ENCODE measurements at places on chromosomes 2 and 18. TPM values are rescaled to one million over a fixed set of nuclear protein-coding genes. Genes with fewer than 3 reads are reported as not detected.

DNA sequence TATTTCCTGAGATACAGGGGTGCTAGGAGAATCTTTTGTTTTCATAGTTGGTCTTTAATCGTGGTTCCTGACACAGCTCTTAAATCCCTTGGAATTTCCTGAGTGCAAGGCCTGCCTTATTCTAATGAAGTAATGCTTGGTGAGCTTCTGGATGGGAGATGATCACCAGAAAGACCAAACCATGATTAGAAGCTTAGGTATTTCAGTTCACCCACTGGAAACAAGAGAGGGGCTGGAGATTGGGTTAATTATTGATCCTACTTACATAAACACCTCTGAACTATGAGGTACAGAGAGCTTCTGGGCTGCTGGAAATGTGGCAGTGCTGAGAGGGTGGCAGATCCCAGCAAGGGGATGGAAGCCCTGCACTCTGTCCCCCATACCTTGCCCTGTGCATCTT, 406.8 kb downstream of the THSD7B start:
- DNase-seq: no peak

DNA sequence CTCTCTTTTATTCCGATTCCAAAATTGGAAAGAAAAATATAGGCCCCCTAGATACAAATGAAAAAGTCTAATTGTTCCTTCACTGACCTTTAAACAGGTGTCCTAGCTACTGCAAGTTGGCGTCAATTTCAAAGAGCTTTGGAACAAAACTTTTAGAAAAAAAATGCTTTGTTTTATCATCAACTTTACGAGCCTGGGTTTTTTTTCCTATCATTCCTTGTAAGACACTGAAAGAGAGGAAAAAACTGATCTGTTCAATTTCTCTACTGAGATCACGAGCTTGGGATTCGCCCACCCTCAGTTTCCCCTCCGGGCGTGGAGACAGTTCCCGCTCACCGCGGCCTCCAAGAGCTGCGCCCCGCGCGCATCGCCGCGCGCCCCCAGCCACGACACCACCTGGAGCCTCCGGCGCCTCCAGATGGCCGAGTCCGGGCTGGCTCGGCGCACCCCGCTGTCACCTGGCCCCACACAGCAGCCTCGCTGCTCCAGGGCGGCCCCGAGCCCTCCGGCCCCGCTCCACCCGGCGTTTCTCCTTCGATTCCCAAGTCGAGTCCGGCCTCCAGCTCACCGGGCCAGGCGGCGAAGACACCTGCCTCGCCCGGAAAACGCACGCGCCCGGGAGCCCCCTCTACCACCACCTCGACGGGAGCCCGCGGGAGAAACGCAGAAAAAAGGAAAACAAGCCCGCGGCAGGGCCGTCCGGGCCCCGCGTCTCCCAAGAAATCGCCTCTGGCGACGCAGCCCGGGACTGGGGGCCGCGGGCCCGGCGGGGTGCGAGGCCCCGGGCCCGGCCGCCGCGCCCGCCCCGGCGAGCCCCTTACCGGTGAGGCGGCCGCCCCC, 656 bp downstream of the TBC1D8 start:
- DNase-seq: no peak

DNA sequence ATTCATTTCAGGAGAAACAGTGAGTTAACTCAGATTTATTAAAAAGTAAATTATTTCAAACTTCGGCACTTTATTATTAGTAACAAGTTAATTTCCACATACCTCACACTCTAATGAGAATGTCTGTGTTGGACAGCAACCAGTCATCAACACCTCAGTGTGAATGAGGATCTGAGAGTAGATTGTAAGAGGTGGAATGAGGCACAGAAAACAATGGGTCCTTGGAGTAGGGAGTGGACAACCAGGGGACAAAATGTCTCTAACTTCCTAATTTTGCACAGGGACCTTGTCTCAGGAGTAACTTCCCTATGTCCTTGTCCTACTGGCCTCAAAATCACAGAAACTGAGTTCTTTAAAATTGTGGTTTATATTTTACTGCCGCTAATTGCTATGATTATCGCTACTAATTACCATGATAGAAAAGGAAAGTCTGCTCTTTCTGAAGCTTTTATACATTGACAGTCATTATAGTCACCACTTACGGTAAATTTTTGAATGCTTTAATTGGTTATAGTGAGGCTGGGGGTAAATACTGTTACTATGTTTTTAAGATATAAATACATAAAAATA, 82.2 kb upstream of the LRPPRC start:
- DNase-seq: no peak

The AKAIN1 gene
- total RNA-seq: not detected

The NETO1 gene
- not detected for total RNA-seq

GRCh38 chr2:121649149-121649595, at the start of gene CLASP1:
CLASP1 (minus strand) TSS chr2:121649462; CDS start chr2:121605895, 43,567 bp downstream.
- no peak for DNase-seq

GRCh38 chr2:132252894-132253264, 91.1 kb upstream of the ANKRD30BL start:
- DNase-seq: no peak

DNA sequence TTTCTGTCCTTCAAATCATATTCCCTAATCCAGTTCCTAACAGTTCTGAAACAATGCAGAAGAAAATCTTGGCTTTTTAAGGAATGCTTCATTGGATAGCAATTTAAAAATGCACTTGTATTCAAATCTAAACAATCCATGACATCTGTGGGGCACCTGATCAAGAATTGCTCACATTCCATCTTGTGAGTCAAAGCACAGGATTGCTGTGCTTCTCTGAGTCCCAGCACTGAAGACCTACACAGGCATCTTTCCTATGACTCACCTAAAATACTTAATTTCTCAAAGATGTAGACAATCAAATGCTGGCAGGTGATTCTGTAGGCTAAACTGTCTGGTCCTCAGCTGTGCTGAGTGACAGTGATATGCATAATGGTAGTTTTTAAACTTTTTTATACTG, 10.1 kb upstream of the ATP8B1 start:
- DNase-seq: peak; percentile 90

Data from LHCN-M2 (cell line).